Stimulated activated CD4-positive, alpha-beta T cell treated with anti-CD3 and anti-CD28 coated beads, Interleukin-1b, Interleukin-23, amount 100 ng/mL, for 1 hour (primary cell): ENCODE measurements at places on chromosomes 7 and 10.

DNA sequence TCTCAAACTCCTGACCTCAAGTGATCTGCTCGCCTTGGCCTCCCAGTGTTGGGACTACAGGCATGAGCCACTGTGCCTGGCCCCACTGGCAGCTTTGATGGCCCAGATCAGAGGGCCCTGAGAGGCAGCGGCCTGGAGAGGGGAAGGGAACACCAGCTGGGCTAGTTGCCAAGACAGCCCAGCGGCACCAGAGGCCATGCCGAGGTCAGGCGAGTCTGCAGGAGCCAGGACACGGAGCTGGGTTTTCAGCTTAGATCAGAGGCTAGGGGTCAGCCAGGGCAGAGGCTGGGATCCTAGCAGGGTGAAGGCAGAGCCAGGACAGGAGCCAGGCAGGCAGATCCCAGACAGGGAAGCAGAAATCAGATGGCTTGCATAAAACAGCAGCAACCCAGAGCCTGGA, 92.9 kb downstream of the MYL10 start:
- DNase-seq, result no peak

GRCh38 chr7:142301923-142302550, 44.2 kb upstream of the PRSS58 start:
- no peak for DNase-seq

- DNase-seq, result no peak
Observed at GRCh38 chr10:99353182-99353581, 24.0 kb downstream of the CNNM1 start.

DNA sequence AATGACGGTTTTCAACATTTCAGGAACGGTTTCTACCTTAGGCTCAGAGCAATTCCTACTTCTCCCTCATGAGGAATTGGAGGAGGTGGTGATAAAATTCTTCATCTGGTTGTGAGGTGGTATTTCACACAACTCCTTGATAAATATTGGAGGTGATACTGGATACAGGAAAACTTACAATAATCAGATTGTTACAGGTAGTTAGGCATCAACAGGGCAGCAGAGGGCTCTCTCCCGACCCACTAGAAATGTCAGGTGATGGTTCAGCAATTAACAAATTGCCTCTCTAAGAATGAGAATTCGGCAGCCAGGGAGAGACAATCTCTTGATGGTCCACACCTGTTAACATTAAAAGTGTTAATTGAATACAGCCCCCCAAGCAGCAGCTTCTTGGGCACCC, 22.6 kb downstream of the ZNF786 start:
- no peak for DNase-seq

DNA sequence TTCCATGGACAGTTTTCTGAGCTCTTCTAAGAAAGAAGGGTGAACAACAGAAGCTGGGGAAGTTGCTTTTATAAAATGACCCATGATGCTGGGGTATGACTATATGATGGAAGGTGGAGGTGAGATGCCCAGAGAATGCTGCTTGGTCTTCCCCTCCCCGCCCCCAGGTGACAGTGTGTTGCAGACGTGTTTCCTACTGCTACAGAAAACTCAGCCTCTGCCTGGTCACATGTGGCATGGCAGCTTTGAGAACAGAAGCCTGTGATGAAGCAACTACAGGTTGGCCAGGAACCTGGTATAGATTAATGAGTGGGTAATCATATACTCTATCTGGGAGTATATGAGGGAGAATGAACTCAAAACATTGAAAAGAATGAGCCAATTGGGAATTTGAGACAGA, 67.1 kb downstream of the MTURN start:
- DNase-seq, result no peak

DNA sequence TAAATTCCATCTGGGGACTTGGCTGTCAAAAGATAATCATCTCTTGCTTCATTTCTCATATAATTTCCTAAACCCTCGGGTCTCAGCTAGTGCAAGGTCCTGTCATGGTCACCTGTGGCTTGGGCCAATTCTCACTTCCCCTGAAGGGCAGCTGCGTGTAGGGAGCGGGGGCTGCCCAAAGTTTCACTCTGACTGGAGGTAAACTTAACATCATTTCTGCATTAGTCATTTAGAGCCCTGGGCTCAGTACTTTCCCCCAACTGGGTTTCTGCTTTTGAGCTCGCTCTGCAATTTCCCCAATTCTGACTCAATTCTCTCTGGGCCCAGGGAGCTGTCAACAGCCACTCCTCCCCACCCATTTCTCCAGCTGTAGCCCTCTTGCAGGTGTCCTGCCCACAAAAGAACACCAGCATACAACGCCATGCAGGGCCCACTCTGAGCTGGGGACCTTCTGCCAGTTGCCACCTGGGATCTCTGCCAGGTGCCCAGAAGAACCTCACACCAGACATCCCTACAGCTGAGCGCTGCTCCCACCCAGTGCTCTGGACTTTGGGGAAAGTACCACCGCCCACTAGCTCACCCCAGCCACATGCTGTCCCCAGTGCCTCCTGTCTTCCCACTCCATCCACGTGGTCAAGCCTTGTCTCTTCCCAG, 37.9 kb downstream of the VOPP1 start:
- no peak for DNase-seq

DNA sequence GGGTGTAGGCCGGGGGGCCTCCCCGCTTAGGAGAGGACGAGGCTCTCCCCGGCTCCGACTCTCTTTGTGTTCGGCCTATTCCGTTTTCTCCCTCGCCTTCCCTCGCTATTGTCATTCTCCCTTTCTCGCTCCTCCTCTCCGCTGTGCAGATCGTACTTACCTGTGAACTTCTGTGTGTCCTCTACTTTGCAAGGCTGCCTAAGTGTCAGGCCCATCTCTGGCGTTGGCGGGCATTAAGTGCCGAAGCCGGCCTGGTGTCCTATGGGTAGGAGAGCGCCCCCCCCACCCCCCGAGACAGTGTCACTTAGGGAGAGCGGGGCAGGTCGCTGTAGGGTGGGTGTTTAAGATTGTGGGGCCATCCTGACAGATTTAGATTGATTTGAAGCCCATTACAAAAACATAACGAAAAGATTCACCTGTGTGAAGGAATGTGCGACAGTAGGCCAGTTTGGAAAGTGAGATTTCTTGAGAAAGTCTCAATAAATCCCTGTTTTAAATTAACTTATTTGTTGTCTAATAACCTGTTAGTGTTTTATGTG, 579 bp downstream of the RBM33 start:
- DNase-seq, result no peak

DNA sequence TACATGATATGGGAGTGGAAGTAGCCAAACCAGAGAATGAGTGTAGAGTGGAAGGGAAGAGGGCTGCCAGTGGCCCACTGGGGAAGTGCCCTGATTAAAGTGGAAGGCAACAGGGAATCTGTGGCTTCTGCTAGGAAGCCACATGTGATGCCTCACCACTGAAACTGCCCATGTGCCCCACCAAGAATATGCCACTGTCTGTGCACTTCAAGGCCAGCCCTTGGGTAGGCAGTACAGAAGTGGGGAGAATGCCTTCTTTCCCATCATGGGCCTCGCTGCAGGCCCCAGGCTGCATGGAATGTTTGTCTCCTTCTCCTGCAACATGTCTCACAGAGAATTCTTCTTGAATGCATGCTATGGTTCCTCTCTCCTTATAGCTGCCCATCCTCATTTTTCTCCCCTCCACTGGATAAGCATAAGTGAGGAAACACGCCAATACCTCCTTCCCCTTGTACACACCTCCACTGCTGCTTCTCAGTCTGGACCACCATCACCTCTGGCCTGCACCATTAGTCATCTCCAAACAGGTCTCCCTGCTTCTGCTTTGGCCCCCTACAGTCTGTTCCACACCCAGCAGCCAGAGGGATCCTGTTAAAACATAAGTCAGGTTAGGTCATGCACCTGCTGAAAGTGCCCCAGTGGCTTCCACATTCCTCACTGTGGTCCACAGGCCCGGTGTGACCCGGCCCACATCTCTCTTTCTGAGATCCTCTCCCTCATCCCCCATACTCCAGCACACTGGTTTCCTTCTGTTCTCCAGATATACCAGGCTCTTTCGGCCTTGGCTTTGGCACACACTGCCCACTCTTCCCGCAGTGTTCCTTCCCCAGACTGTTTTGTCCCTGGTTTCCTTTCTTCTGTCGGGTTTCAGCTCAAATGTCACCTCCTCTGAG, 37.1 kb downstream of the SNX10 start:
- DNase-seq, result no peak

DNA sequence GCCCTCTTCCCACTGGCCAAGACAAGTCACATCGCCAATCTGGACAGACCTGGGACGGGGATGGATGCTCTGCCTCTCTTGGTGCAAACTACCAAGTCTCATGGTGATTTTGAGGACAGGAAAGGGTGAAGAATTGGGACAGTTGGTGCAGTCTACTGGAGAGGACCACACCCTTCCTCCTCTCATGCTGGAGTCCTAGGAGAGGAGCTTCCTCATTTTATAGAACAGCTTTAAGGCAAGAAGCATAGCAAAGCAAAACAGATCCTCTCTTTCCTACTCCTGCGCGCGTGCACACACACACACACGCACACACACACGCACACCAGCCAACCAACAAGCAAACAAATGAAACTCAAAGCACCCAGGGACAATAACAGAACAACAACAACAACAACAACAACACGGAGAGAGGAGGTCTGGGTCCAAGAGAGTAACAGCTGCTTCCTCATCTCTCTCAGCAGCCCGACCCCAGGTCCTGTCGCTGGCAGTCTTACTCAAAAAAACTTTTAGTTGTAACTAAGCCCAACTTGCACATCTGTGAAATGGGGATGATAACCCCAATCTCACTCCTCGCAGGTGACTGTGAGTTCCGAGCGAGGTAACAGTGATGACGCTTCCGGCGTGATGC, 83.4 kb downstream of the TMEM178B start:
- no peak for DNase-seq

DNA sequence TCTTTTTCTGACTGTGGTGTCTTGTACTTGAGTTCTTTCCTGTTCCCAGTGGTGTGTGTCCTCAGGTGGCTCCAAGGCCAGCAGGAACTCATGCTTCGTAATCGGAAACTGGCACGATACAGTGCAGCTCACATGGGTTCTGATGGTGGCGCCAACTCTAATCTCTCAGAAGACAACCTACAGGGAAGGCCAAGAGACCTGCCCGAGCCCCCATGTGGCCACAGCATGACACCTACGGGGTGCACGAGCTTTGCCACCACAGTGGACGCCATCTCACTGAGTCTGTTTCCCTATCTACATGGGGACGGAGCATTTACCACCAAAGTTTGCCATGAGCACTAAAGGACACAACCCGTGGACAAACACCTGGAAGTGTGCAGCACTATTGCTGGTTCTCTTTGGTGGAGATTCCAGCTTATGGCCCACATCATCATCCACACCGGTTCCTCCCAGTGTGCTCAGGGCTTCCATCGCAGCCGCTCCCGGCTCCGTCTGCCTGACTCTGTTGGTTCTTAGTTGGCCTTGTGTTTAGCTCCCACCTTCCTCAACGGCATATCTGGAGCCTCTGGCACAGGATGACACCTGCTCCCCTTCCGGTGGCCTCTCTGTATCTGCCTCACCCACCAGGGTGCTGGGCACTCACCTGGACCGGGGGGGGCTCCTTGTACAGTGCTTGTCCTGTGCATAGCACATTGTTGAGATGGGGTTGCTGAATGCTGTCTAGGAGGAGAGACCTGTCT, 586.6 kb upstream of the MKI67 start:
- no peak for DNase-seq

GRCh38 chr7:88127637-88128290, 92.1 kb downstream of the SRI start:
- no peak for DNase-seq

DNA sequence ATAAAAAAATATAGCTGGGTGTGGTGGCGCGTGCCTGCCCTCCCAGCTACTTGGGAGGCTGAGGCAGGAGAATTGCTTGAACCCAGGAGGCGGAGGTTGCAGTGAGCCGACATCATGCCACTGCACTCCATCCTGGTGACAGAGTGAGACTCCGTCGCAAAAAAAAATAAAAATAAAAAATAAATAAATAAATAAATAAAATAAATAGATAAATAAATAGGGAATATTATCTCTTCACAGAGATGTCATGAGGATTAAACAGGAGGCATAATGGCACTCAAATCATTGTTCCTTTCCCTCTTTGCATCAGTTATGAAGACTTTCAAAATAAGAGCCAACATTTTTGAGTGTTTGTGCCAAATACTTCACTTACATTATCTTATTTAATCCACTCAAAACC, 32.0 kb upstream of the BMPR1A start:
- no peak for DNase-seq

GRCh38 chr10:61822781-61823230, 78.7 kb upstream of the ARID5B start:
- DNase-seq, result no peak

DNA sequence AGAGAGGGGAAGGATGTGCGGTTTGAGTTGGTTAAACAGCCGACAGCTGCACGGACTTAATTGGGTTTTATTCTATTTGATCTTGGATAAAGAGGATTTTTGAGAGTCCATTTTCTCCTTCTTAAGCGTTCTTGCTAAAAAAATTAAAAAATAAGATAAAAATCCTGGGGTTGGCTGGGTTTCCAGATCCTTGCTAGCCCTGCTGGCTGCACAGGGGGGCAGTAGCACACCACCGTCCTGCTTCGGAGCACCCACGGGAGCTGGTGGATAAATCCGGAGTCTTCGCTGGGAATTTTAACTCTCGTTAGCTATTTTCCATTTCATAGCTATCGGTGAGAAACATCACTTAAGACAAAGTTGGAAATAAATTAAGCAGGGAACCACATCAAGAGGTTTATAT, 792.0 kb downstream of the TYW1 start:
- no peak for DNase-seq

DNA sequence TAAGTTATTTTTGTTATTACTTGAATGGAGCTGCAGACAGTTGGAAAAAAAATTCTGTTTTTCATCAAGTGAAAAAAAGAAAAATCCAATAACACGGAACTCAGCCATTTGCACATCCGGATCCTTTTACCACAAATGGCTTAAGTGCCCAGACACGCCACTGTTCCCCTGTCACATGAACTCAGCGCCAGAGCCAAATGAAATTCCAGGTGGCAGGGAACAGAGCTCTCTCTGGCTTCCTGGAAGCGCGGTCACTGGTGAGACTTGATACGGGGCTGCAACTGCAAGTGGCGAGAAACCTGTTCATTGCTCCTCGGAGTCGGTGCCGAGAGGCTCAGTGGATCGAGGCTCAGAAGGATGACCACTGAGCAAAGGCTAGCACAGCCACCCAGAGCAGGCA, 60.8 kb upstream of the NPTX2 start:
- DNase-seq, result no peak

- DNase-seq, result no peak
Observed at GRCh38 chr7:153473185-153473584, 579.0 kb upstream of the DPP6 start.

- DNase-seq, result no peak
Observed at GRCh38 chr10:89869180-89869579, 167.8 kb downstream of the KIF20B start.
